ENCODE measurements at places on chromosomes 6 and 20.

GRCh38 chr6:75874224-75874623, 125.2 kb downstream of the MYO6 start:
- DNase-seq: no peak

GRCh38 chr6:31861919-31862343, 690 bp downstream of the NEU1 start:
- no peak for DNase-seq

DNA sequence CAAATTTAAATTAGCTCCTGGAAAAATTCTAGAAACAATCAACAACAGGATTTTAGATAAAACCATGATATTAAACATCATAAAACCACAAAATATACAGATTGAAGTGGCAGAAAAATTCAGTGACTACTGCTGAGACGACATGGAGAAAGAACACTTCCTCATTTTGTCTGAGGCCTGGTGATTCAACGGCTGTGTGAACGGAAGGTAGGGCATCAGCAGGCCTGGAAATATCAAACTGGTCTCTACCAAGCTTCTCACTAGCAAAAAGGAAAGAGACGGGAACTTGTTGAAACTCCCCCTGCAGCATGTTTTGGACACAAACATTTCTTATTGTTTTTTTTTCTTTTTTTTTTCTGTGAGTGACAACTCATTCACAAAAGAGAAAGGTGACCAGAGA, 58.0 kb upstream of the AHI1 start:
- DNase-seq: no peak

- DNase-seq: no peak
Observed at GRCh38 chr20:51359401-51359800, 183.1 kb downstream of the NFATC2 start.

DNA sequence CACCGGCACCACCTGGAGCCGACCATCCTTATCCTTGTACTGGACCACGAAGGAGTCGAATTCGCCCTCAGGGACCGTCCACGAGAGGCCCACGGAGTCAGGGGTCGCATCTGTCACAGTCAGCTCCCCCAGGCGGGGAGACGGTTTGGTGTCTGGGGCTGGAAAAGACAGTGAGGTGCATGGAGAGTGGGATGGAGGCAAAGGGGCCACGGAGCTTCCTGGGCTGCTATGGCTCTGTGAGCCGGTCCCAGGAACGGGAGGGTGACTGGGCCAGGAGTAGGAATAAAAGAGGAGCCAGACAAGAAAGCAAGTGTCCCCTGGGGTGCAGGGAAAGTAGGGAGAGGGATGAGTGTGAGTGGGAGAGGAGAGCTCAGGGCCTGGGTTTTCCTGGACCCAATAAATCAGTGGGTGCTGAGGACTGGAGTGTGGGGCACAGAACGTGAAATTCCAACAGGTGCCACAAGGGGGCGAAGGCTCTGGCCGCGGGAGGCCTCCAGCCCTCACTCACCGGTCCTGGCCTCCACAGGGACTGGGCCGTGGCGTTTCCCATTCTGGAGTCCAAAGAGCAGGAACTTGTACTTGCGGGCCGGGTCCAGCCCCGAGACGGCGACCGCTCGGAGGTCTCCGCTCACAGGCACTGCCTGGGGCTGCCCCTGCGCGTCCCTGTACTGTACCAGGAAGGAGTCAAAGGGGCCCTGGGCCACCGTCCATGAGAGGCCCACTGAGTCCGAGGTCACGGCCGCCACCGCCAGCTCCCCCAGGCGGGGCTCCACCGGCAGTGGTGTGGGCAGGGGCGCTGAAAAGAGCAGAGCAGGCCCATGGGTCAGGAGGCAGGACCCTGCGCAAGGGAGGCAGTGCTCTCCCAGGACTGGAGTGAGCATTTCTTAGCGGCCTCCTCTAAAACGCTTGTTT, 9.9 kb downstream of the CYP21A2 start:
- DNase-seq: peak; percentile 63

GRCh38 chr6:28589234-28589956, 63.7 kb downstream of the GPX5 start:
- peak; percentile 89 for DNase-seq

DNA sequence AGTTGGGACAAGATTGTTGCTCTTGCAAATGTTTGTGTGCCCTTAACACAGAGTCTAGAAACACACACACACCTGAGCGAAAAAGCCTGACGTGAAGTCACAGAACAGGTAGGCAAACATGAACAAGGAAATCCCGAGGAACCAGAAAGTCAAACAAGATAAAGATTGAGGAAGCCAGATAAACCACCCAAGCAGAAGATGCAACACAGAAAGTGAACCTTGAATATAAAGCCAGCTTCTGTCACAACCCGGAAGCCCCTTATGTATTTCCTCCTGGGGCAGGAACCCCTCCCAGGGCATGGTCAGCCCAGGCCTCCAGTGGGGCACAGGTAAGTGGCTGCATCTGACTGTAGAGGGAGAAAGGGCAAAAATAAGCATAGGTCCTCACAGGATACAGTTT, 158.2 kb upstream of the SUPT3H start:
- no peak for DNase-seq

Measured in LoVo (cell line).